ENCODE measurements at places on chromosomes 5 and 9.

- DNase-seq = peak; percentile 12
These were observed 2.3 kb downstream of the GDNF start for GRCh38 chr5:37837414-37838032.

DNA sequence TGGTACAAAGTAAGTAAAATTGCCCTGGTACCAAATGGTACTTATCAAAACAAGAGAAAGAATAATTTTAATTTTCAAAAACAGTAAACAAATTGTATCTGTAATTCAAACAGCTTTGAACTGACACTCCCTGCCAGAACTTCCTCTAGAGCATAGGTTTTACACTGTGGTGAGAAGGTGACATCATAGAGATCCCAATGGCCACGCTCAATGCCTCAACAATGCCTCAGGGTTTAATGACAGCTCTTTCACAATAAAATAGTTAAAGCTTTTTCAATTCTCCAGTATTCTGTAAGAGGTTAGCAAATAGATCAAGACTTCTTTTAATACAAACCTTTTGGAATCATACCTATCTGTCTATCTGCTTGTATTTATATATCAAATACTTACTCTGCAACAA is 437.1 kb downstream of the PRR16 start:
- no peak for DNase-seq

GRCh38 chr9:121821326-121821725 is 169.9 kb downstream of the DAB2IP start:
- DNase-seq = no peak

GRCh38 chr5:174464504-174465165 is 259.7 kb upstream of the MSX2 start:
- DNase-seq = no peak

Measured in CD4-positive, alpha-beta T cell treated with Interleukin-1 beta for 1 hour (primary cell).